CD4-positive, alpha-beta T cell treated with Interleukin-12 subunit alpha and Interleukin-12 subunit beta, for 1 hour (primary cell): ENCODE measurements at places on chromosomes 3 and 15.

DNA sequence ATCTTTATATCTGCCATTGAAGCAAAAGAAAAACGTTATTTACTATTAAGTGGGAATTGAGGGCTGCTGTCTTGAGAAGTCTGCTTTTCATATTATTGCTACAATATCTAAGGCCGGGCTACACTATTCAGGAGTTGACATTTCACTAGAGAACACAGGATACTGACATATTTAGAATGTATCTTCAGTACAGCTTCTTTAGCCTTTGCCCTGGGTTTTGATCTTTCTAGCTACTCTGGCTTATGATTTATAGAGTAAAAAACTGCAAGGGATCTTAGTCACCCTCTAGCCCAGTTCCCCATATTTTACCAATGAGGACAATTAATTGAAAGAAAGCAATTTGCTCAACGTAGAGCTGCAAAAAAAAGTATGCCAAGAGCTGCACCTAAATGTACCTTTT is 307.4 kb upstream of the DPPA4 start:
- DNase-seq, result no peak

DNA sequence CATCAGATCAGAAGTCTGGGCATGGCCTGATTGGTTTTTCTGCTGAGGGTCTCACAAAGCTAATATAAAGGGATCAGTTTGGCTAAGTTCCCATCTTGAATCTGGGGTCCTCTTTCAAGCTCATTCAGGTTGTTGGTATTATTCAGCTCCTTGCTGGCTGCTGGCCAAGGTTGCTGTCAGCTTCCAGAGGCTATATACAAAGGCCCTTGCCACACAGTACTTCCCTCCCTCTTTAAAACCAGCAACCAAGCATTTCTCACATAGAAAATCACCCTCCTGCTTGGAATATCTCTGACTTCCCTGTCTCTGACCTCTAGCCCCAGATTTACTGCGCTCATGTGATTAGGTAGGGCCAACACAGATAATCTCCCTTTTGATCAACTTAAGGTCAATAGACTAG is 442.9 kb downstream of the ERC2 start:
- DNase-seq, result no peak

- DNase-seq, result no peak
Observed at GRCh38 chr15:52505151-52505550, 23.5 kb downstream of the MYO5A start.

GRCh38 chr15:100769975-100770340 is 109.7 kb upstream of the ALDH1A3 start:
- DNase-seq, result no peak

DNA sequence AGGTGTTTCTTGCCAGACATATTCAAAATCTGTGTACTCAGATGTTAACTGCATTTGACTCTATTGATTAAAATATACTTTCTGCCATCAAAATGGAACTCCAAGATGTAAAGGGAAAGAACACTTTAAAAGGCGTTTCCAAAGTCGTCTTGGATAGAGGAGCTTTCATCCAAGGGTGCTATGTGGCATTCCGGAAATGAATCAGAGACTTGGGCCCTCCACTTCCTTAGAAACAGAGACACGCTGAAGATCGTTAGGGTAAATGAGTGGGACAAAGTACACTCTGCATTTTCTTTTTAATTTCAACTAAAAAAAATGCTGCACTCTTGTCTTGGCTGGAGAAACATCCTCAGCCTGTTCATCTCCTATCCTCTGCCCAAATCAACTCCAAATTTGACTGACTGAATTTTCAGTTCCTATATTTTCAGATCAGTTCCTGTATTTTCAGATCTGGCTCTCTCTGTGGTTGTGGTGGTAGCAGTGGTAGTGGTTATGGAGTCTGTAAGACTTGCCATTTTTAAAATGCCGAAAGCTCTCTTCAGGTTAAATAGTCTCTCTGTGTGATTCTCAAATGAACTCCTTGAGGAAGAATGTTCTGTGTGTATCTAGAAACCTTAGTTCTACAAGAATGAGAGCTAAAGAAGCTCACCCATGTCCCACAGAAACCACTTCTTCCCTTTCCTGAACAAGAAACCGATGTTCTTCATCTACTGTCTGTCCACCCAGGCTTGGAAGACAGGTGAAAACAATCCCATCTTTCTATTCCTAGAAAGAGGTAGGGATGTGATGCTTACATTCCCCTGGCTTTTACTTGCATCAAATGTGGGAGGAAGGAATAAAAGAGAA is 156.8 kb upstream of the ICE2 start:
- no peak for DNase-seq

GRCh38 chr3:45807133-45807532 is 10.8 kb upstream of the SLC6A20 start:
- DNase-seq, result no peak

- DNase-seq, result no peak
Observed at GRCh38 chr3:194130807-194131589, 5.0 kb upstream of the HES1 start.

DNA sequence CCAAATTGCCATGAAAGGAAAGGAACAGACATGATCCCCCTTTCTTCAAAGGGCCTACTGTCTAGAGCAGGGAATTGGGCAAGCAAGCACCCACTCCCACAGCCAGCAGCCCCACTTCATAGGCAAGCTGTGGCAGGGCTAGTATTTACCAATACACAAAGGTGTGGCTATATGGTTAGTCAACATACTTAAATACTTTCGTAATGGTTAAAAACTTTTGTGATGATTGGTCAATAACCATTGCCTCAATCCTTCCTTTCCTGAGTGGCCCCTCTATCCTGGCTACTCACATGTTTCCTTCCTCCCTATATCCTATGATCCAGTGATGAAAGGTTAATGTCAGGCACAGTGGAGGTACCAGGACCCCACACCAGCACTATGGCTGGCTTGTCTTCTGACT is 30.1 kb upstream of the ARL8B start:
- DNase-seq, result no peak

DNA sequence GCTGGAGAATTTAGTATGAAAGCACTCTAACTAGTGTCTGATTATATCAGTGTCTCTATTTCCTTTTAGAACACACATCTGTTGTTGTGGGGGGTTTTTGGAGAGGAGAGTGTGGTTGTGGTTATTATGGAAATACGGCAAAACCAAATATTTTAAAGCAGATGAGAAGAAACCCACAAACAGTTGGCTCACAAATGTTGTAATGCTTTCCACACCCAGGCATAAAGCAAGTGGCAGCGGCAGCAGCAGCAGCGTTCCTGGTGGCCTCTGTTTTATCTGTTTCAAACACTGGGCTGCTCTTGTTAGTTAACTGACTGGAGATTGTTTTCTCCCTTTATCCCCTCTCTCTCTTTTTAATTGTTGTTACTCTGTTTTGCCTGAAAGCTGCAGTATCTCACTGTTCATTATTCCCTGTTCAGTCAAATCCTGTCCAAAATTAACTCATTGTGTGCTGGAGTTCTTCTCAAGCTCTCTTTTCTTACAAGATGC is 1045.5 kb upstream of the NR2F2 start:
- no peak for DNase-seq

DNA sequence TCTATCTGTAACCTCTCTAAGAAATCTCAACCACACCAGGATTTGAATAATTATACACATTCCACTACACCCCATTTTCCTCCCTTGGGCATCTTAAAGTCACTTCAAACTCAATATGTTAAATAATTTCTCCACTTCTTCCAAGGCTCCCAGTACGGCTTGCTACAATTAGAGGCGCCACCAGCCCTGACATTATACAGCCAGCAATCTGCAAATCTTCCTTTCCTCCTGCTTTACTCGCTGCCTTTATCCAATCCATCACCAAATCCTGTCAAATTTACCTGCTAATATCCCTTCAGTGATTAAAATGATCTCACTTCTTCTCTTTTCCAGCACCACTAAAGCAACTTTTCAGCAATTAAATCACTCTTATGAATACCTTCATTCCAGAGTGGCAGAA is 13.9 kb downstream of the WWTR1 start:
- no peak for DNase-seq

- no peak for DNase-seq
Observed at GRCh38 chr3:178868681-178869080, 202.9 kb downstream of the ZMAT3 start.

- DNase-seq, result no peak
Observed at GRCh38 chr3:21879184-21879886, 128.3 kb upstream of the ZNF385D start.

DNA sequence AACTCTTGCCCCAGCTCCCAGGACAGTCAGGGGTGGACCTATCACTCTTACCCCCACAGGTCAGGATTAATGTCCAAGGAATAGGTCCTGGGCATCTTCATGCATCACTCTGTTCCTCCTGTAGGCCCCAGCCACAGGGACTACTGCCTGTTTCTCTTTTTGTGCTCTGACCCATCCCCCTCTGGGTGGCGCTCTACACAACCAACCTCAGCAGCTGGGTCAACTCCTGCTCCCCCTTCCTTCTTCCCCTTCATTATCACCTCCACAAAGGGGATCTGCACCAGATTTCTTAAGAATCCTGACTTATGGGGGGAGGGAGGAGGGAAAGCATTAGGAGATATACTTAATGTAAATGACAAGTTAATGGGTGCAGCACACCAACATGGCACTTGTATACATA is 12.2 kb upstream of the TRANK1 start:
- no peak for DNase-seq

- DNase-seq, result no peak
Observed at GRCh38 chr3:299590-300301, 103.2 kb downstream of the CHL1 start.

DNA sequence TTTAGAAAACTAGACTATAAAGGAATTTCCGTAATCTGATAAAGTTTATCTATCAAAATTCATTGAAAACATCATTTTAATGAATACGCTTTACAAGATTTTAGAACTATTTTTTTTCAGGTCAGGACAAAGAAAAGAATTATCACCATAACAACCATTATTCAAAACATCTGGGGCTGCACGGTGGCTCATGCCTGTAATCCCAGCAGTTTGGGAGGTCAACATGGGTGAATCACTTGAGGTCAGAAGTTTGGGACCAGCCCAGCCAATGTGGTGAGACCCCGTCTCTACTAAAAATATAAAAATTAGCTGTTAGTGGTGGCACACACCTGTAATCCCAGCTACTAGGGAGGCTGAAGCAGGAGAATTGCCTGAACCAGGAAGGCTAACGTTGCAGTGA is 260.4 kb downstream of the WNT5A start:
- no peak for DNase-seq

DNA sequence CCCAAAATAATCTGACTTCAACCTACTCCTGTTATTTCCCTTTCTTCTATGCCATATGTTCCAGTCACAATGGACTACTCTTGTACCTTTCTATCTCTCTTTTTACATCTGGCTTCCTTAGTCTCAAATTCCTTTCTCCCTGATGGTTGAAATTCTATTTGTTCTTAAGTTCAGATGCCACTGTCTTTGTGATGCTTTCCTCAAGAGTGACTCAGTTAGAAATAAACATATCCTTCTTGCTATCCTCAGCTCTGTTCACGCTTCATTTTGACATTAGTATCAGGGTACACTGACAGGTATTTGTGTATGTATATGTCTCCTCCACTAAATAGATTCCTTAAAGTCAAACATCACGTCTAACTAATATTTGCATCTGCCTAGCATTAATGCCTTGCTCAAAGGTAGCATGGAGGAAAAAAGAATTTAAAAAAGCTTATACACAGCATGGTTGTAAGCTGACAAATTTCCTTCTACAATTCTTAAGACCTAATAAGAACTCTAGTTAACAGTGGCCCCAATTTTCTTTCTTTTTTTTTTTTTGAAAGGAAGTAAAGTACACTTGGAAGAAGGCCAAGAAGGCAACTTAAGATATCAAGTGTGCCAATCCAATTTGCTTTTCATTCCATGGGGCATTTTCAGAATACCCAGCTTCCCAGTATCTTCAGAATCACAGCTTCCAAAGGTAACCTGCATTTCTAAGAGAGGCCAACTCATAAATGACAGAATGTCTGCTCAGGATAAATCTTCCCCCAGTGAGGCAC is 58.0 kb downstream of the CHAC1 start:
- DNase-seq, result no peak

DNA sequence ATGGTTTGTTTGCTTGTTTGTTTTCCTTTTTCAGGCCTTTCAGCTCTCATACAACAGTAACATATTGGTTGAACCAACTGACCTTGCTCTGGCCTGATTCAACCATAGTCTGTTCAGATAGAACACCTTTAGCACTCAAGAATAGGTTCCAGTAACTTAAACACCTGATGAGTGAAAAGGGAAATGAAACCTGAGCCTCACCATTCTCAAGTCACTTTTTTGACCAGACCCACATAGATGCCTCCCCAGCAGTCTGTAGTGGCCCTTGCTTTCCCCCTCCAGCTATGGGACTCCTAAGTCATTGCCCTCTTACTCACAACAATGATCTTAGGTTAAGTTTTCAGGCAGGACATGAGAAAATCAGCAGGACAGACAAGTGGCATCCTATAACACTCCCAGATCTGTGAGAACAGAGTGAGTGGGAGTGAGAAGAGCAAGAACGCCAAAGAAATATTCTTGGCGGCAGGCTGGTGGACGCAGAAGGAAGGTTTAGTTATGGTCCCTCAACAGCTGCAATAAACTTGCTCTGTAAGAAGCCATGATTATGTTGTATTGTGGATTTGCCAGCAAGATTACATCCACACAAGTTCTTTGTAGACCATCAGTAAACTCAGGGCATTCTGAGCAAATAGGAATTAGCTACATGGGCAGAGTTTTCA is 367.5 kb downstream of the MECOM start:
- no peak for DNase-seq

- DNase-seq, result no peak
Observed at GRCh38 chr3:172653004-172653572, 57.8 kb downstream of the NCEH1 start.

DNA sequence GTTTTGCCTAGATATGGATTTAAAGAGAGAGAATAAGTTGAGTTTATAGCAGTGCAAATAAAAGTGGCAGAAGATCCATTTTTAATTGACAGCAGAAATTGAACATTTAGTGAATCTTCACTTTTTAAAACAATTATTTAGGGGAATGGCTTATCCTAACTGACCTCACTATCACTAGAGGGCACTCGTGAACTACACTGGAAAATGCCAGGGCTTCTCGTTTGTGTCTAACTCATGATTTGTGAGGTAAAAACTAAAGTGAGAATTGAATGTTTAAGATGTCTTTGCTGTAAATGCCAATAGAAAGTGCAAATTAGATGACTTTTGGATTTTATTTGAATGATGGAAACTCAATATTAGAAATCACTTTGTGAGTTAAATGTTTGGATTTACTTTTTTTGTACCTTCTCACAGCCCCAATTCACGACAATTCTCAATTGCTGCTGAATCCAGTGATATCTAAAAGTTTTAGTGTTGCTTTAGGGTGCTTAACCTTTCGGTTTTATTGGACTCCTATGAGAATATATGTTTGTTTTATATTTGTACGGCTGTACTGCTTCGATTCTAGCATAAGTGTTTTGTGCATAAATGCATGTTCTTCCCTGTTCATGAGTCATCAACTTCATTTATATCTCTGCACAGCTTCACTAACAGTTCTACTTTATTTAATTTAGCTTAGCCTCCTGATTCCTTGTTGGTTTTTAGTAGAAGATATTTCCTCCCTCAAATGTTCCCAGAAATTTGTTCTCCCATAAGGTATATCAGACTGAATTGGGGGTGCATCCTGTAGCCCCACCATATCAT is 462.1 kb downstream of the MFSD1 start:
- DNase-seq, result no peak

GRCh38 chr3:184717399-184717983 is 5.6 kb upstream of the MAGEF1 start:
- no peak for DNase-seq
